ENCODE measurements at places on chromosomes 16 and 17.

DNA sequence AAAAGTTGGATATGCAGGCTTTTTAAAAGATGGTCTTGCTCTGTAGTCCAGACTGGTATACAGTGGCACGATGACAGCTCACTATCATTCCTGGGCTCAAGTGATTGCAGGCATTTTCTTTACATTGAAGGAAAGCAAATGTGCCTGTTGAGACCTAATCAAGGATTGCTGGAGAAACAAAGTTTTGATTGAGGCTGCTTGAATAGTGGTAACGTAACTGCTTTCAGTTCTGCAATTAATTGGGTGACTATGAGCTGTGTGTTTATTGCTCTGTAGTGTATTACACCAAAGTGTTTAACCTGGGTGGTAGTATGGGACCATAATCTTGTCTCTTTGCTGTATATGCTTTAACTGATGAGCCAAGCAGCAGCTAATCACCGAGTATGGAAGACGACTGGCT, 2.3 kb downstream of the UBB start:
- no peak for DNase-seq

- DNase-seq = no peak
Observed at GRCh38 chr16:68907781-68908181, 64.5 kb downstream of the TANGO6 start.

GRCh38 chr16:65118871-65119270, 3.0 kb downstream of the CDH11 start:
- DNase-seq = no peak

DNA sequence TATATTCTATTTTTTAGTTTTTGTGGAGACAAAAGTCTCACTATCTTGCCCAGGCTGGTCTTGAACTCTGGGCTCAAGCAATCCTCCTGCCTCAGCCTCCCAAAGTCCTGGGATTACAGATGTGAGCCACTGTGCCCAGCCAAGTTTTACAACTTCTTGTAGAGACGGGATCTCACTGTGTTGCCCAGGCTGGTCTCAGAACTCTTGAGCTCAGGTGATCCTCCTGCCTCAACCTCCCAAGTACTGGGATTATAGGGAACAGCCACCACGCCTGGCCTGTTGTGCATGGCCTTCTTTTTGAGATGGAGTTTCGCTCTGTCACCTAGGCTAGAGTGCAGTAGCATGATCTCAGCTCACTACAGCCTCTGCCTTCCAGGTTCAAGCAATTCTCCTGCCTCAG, 6.2 kb upstream of the CENPT start:
- no peak for DNase-seq

DNA sequence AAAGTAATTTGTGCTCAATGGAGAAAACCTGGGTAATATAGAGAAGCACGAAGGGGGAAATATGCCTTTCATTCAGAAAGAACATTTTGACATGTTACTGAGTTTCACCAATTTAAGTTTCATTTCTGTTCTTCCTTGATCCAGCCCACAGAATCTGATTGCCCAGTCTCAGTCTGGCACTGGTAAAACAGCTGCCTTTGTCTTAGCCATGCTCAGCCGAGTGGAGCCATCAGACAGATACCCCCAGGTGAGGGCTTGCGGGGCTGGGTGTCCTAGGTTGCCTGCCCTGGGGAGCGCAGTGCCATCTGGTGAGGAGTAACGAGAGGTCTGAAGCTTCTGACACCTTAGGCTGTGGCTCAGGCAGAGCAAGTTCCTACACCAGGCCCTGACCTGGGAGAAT, 17.7 kb downstream of the DDX19A start:
- no peak for DNase-seq
